Foreskin fibroblast (primary cell): ENCODE measurements at places on chromosomes 11 and 22.

DNA sequence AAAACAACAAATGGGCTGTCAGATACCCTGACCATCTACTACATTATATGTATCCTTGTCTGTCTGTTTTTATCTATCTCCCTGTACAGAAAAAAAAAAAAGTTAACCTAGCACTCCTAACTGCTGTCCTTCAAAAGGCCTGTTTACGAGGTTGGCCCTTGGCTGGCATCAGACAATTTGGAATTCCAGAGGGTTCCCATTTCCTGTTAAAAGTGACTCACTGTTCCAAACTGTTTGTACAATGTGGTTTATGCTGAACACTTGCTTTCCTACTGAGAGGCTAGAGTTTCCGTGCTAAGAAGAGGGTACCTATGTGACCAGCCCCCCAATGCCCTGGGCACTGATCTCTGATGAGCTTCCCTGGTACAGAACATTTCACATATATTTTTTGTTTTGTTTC is 65.9 kb upstream of the HMGXB4 start:
- peak; percentile 41 for DNase-seq

GRCh38 chr11:119701591-119702549 is 27.1 kb downstream of the NECTIN1 start:
- DNase-seq, result peak; percentile 38

- DNase-seq, result no peak
Observed at GRCh38 chr11:100727410-100727809, 40.3 kb downstream of the ARHGAP42 start.

DNA sequence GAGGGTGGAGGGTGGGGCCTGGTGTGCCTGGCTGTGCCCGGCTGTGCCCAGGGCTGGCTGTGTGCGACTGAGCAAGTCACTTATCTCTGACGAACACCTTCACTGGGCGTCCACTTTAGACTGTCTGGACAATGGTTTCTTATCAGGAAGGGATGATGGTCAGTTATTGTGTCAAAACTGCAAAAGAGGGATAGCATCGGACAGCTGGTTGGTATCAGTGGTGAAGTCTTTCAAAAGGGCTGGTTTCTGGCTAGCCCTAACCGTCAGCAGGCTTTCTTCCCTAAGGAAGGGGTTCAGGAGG is 4.1 kb upstream of the MGAT3 start:
- DNase-seq, result no peak

DNA sequence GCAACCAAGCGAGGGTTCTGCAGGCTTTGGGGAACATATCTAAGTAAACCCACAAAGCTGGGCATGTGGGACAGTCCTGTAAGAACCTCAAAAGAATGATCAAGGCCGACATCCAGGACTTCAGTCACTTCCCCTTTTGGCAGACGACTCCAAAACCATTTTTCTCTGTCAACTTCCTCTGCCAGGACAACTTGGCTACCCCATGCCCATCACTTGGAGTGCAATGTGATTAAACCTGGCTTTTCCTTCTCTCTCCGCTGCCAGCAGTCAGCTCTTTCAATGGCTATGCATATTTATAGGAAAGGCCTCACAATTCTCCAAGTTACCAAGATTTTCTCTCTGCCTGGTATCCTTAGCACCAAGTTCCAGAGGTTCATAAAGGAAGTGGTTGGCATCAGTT is 78.9 kb downstream of the C11orf58 start:
- DNase-seq, result no peak

DNA sequence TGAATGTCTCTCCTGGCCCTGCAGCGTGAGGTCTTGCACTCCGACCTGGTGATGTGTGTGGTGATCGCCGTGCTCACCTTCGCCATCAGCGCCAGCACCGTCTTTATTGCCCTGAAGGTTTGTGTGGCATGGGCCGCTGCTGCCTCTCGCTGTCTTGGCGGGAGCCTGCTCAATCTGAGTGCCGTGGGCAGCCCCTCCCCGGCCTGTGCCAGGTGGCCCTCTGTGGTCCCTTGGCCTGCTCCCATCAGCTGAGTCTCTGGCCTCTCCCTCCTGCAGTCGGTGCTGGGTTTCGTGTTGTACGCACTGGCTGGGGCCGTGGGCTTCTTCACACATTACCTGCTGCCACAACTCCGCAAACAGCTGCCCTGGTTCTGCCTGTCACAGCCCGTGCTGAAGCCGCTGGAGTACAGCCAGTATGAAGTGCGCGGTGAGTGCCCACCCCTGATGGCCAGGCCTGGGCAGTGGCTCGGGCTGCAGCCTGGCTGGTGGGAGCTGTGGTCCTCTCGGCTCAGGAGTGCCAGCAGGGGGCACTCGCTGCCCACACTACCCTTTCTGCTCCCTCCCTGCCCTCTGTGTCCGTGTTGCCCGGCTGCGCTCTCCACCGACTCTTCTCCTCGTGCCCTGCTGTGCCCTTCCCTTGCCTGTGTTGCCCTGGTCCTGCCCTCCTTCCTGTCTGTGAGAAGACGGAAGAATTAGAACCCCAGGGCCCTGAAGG is 10.2 kb downstream of the PCNX3 start:
- peak; percentile 74 for DNase-seq

DNA sequence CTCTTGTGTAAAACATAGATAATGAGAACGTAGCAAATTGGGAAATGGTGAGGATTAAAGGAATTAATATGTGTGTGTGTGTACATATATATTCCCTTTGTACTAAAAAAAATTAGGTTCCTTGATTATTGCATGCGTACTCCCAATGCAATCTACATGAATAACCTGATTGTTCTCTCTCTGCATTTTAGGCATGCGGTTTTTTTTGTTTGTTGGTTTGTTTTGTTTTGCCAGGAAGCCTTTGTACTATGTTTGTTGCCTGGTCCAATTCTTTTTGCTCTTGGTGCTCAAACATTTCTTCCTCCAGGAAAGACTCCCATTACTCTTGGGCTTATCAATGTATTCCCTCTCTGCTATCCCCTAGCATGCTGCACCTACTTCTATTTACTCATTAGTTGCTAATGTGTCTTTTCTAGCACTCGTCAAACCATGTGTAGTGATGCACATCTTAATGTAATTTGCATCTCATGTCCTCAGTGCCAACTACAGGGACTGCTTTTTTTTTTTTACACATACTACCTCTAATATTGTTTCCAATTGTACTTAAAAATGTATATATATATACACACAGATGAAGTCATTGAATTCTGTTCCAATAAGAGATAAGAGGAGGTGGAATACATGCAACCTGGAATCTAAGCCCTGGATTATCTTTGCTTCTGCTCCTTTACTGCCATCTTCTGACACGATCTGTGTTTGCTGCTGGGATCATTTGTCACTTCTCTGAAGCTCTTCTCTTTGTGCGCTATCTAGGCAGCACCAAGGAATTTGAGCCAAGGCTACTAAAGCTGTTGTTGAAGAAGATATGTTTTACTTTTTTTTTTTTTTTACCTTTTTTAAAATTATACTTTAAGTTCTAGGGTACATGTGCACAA is 197.2 kb upstream of the ANO3 start:
- peak; percentile 68 for DNase-seq

DNA sequence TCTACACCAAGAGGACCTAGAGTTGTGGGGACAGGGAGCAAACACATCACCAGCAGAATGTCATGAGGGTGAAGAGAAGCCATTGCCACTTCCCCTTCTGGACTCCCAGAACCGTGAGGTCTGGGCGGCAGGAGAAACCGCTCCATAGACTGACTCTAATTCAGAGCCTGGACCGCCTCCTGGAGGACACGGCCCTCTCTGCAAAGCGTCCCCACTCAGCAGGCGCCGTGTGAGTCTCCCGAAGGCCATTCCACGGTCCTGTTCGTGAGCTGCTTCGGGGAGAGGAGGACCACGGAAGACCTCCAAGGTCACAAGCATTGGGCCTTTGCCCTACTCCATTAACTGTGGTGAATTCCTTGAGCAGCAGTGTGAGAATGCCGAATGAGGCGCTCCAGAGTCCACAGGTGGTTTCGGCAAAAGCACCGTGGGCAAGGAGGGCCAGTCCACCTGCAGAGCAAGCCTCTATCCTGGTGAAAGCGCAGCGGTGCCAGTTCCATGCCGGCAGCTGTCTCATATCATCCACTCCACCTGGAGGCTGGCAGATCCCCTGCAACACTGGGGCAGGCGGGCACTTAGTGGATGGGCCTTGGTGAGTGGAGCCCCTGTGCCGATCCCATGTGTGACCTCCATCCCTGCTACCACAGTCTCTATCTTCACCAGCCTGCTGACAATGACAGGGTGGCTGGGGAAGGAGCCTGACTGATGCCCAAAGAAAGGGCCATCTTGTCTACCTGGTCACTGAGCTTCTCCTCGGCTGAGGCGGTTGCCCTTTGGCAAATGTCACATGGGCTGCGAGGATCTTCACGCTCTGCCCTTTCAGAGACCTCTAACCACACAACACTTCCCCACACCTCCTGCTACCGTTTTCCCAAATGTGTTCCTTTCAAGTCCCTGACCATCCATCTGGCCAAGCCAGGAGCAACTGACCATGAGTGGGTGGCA is 7.5 kb downstream of the C11orf21 start:
- no peak for DNase-seq

- no peak for DNase-seq
Observed at GRCh38 chr11:14593671-14594070, 49.9 kb upstream of the PDE3B start.

DNA sequence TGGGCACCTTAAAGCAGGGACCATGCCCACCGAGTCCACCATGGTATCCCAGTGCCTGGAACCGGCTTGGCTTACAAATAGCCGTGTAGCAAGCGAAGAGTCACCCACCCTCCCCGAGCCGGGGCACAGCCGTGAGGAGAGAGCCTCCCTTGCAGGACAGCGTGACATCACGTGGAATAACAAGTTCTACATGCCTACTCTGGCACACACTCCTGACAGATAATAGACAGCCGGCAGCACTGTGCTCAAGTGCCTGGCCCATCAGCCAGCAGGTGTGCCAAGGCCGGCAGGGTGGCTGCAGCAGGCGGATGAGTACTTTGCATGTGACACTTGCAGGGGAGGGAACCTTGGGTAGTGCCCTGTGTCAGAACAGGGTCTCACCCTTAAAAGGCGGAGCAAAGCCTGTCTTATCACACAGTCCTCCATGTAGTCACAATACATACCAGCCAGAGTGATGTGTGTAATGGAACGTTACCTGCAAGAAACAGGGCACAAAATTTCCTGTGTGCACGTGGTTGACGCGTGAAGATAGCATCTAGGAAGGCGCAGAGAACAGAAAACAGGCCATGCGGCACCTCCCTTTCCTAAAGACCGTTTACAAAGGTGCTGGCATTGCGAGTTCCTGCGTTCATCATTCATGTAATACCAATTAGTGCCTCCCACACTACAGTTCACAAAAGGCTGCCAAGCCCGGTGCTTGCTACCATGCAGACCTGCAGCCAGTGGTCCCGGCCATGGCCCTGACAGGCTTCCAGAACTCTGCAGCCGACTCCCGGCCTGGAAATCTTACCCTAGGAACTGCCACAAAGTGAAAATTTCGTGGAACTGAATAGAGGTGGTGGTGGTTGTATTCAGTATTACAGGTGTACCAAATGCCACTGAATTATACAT is 16.4 kb downstream of the TOM1 start:
- no peak for DNase-seq

- no peak for DNase-seq
Observed at GRCh38 chr11:44930588-44931302, 19.9 kb downstream of the TP53I11 start.

DNA sequence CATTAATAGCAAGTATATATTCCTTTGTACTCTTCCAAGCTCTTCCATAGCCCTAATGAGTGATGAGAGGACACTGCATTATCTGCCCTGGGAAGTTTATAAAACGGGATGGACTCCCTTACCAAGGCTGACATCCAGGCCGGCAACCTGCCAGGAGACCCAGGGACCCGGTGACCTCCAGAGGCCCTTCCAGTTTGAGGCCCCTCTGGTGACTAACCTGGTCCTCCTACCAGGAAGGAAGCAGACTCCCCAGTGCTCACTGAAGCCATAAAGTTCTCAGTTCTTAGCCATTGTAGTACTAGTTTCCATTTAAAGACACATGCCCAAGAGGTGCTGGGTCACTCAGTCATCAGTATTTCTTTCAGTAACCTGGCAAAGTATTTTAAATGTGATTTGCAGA is 345.4 kb downstream of the TENM4 start:
- DNase-seq, result no peak

DNA sequence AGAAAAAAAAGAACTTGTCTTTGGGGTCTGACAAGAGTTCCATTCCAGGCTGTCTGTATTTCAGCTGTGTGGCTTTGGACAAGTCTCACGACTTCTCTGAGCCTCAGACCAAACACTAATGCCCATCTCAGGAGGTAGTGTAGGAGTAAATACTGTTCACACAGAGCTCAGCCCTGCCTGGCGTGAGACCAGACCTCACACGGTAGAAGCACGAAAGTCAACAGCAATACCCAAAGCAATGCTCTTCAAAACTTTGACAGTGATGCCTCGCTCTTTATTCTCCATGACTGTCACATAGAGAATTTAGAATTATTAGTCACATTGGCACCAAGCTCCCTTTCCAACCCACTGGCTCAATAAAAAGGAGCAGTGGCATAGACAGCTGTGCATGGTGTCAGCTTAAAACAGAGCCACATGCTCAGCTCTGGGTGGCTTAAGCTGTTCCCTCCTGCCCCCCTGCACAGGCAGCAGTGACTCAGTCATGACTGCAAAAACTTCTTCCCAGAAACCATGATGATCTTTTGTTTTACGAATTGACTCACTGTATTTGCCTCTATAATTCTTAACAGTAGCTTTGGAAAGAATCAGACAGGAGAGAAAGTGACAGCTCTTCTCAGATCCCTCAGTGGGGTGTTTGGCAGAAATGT is 74.0 kb upstream of the PHF21B start:
- peak; percentile 66 for DNase-seq
